Right ventricle myocardium superior (tissue), 1 donor: ENCODE measurements at places on chromosomes 6 and 20. TPM values are rescaled to one million over a fixed set of nuclear protein-coding genes. Genes with fewer than 3 reads are reported as not detected.
A peak's percentile ranks its signal among the peaks of the same experiment; 100 is the strongest.

GRCh38 chr20:51687630-51688029 lies 80.6 kb downstream of the ATP9A start:
- no peak for DNase-seq

The TDRD6 gene
- total RNA-seq: 0.32 TPM

- DNase-seq: no peak
These were observed 704.2 kb upstream of the MAP3K7 start for GRCh38 chr6:91291071-91291470.

The CD40 gene
- total RNA-seq: 7.4 TPM

- peak; percentile 83 for DNase-seq
These were observed 715 bp downstream of the SOX12 start for GRCh38 chr20:325889-326644.

DNA sequence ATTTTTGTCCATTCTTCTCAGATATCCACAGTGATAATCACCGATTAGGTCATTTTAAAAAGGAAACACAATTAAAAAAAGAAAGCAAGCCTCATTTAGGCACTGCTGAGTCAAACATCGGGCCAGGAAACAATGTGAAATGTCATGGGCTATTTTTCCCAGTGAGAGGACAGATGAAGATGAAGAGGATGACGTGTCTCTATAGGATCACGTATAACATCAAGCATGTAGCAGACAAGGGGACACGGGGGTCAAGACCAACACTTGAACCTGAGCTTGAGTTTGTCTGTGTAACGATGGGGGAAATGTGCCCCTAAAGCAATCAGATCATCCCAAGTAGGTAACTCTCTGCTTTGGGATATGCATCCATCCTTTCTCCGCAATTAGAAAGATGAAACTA lies 553.2 kb downstream of the CD83 start:
- DNase-seq: no peak

- peak; percentile 32 for DNase-seq
These were observed 32.6 kb downstream of the NTSR1 start for GRCh38 chr20:62741191-62741691.

DNA sequence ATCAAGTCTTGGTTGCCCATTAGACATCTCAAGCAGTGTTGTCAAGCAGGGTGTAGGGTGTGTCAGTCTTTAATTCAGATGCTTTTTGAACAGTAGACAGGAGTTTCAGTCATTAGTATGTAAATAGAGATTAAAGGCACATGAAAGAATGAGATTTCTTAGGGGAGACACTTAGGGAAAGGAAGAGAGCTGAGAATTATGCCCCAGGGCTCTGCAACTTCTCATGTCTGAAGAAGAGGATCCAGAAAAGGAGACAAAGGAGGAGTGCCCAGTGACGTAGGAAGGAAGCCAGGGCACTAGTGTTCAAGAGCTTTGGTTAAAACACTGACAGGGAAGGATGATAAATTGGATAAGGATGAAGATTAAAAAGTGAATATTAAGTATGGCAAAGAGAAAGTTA lies 569.7 kb downstream of the NKAIN2 start:
- no peak for DNase-seq

DNA sequence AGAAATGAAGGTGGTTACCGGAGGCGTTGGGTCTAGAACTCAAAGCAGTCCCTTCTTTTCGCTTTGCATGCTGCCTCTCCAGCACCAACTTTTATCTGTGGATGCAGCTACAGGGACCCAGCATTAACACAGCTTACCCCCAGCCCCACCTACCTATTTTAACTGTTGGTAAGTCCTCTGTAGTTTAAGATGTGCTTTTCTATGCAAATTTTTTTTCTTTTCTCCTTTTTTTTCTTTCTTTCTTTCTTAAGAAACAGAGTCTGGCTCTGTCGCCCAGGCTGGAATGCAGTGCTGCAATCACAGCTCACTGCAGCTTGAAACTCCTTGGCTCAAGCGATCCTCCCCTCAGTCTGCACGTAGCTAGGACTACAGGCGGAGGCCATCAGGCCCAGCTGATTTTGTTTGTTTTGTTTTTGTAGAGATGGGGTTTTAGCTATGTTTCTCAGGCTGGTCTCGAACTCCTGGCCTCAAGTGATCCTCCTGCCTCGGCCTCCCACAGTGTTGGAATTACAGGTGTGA lies 6.5 kb upstream of the USP45 start:
- DNase-seq: peak; percentile 50

DNA sequence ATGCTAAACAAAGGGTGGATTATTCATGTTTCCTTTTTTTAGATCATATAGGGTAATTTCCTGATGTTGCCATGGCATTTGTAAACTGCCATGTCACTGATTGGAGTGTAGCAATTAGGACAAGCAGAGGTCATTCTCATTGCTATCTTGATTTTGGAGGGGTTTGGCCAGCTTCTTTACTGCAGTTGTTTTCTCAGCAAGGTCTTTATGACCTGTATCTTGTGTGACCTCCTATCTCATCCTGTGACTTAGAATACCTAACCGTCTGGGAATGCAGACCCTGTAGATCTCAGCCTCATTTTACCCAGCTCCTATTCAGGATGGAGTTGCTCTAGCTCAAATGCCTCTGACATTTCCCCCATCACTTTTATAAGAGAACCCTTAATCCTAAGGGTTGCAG lies 53.6 kb downstream of the CDS2 start:
- DNase-seq: no peak

- DNase-seq: peak; percentile 50
These were observed 697 bp upstream of the CEP43 start for GRCh38 chr6:166998256-166999144.
